Prostate gland (tissue), 2 donors: ENCODE measurements at places on chromosomes 12 and 14. TPM values are rescaled to one million over a fixed set of nuclear protein-coding genes. Genes with fewer than 3 reads are reported as not detected.

Gene EPYC
- total RNA-seq, result not detected

Gene CACNB3
- 4.6 TPM for total RNA-seq

Gene SRSF5
- 206 TPM for total RNA-seq

GRCh38 chr12:131671871-131672270 lies 39.0 kb upstream of the SFSWAP start:
- no peak for DNase-seq

DNA sequence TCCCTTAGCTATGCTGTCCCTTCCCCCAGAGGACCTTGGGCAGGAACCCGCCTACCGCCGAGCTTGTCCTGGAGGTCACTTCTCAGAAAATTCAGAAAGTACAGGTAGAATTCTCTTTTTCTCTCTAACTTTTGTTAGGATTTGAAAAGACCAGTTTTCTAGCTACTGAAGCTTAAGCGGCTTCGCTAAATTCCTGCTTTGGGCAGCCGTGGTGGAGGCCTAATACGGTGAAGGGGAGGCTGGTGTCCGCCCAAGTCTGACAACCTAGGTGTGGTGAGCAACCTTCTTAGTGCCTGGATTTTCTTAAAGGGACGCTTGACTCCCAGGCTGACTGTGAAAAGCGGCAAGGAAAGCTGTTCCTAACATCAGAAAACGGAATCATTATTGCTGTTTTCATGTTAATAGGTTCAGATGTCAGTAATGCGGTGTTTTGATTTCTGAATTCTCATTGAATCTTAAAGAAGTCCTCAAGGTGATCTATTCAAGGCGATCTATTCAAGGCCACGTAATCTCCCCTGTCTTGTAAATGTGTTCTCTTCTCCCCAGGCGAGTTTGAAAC lies 835 bp downstream of the FGD4 start:
- DNase-seq, result peak; percentile 28

DNA sequence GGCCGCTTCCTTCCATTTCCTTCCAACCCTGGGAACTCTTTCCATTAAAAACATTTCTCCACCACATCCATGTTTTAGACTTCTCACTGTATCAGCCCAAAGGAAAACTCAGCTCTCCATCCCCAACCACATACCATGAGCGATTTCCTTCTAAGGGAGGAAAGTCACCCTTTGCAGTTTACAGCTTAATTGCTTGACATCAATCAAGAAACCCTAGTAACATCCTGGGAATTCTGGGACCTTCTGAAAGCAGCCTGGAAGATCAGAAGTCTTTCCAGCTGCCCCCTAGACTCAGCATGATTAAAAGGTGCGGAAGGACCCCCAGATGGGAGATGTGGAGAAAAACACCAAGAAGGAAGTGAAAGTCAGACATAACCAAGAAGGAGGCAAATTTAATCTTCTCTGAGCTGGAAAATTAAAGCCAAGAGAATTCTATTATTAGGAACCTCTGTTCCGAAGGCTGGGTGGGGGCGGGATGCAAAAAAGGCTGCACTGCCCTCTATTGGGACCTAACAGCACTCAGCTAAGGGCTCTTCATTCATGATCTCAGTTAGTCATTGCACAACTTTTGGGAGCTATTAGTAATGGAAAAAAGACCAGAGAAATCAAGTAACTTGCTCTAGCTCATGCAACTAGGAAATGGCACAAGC lies 73.3 kb upstream of the PLXNC1 start:
- peak; percentile 49 for DNase-seq

- DNase-seq, result no peak
Measured at GRCh38 chr14:101076451-101077198, 173.1 kb upstream of the RTL1 start.

DNA sequence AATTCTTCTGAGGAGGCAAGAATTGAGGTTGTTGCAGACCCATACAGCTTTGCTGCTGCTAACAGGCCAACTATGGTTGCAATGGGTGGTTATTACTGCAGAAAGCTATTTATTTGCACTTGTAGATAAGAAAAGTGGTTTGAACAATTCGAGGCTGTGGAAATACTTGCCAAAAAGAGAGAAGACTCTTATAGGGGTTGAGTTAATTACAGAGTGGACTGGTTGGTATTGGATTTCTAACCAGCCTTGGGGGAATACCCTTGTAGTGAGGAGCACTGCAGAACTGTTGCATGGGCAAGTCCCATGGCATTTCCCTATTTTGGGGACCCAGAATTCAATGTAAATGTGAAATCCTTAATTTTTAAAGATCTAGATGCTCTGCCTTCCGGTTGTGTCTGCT lies 120.5 kb downstream of the KCNMB4 start:
- no peak for DNase-seq

DNA sequence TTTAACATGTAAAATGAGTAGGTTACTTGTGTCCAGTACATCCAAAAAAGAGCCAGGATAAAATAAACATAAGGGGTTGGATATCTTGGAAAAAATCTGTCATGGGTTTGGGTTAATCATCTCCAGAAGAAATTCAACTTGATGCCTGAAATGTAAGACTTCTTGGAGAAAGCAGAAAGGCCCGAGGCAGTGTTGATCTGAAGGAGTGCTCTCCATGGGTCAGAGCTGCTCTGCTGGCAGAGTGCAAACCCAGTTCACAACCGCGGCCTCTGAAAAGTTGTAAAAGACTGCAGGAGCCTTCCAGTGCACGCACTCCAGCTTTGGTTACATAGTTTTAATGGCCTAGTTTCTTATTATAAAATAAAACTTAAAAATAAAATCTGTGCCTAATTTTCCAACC lies 97.3 kb upstream of the ALX1 start:
- DNase-seq, result no peak

DNA sequence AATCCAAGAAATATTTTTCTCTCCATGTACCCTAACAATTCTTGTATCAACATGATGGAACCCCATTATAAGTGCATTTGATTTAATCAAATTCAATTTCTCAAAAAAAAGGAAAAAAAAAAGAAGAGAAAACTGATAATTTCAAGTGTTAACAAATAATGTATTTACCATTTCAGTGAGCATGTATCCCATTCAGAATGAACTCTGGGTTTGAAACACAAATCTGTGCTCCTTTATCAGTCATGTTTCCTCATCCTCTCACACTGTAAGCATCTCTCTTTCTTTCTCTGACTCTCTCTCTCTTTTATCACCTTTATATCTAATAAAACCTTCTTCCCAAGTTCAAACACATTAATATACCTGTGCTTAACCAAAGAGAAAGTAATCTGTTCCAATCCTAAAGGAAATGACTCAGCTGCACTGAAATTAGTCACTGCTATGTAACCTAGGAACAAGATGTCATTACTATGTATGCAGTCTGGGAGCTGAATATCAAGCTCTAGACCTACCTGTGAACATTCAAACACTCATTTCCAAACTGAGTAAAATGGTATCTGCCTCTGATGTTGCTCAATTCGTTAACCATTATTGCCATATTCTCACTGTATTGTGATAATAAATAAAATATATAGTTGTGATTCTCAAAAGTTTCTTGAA lies 135.0 kb upstream of the LRIG3 start:
- no peak for DNase-seq

DNA sequence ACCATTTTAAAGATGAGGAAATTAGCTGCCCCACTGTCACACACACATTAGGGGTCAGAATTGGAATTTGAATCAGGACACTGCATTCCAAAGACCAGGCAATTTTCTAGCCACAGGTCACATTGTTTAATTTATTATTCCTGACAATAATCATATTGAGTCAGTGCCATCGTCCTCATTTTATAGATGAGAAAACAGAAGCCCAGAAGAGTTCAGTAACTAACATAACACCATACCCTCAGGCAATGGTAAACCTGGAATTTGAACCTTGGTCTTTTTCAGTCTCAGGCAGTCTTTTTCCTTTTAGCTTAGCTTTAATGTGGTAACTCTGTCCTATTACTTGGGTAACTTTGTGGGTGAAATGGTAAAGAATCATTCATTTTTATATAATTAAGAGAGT lies 330.3 kb upstream of the SYT1 start:
- DNase-seq, result no peak
